Dermis microvascular lymphatic vessel endothelial cell (primary cell): ENCODE measurements at places on chromosomes 12 and 14. TPM values are rescaled to one million over a fixed set of nuclear protein-coding genes. Genes with fewer than 3 reads are reported as not detected.
A peak's percentile ranks its signal among the peaks of the same experiment; 100 is the strongest.

Gene CCDC38
- not detected in 2 replicates for total RNA-seq

Gene ABHD12B
- total RNA-seq, result not detected in 2 replicates

Gene ATG14
- total RNA-seq, result 10.9 and 13.3 TPM in 2 replicates

Gene NEUROD4
- total RNA-seq, result not detected in 2 replicates

Gene DCD
- total RNA-seq, result not detected in 2 replicates

Gene NTS
- total RNA-seq, result 0.26 and 0.89 TPM in 2 replicates

DNA sequence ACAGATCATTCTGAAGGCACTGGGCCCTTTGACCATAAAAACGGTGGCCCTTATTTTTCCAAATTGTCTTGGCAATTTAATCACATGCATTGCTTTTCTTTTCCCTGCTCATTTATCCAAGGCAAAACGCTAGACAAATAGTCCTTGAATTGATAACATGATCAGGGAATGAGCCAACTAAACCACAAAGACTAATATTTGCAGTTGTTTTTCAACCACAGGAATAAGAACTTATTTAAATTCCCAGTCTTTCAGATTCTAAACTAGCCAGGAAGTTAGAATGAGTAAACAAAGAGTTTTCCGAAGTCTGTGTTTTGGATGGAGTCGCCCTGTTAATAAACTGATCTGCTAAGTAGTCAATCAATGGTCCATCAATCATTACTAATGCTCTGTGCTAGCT is 14.9 kb downstream of the TBX5 start:
- no peak for DNase-seq

GRCh38 chr14:58794993-58795762 is 157.4 kb downstream of the DACT1 start:
- DNase-seq, result no peak

DNA sequence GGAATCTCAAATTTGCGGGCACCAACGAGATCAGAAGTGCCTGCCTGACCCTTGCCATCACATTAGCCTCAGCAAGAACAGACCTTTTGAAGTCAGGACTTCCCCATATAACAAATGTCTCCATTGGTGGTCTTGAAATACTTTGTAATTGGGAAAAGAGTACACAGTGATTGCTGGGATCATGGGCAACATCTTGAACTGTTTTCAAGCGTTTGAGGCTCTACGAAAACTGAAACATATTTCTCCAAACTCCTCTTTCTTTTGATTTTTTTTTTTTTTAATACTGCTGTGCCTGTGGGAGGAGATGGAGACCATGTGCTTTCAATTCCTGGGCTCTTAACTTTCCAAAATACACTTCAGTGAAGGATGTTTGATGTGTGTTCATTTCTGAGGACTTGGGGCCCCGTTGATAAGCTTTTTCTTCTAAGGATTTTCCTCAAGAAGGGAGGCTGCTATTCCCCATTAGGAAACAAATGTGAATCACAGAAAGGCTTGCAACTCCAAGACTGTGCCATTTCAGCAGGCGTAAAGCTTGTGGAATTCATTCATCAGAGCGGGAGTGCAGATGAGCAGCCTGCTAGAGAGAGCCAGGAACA is 94.5 kb downstream of the TMEM132C start:
- no peak for DNase-seq

GRCh38 chr14:99873653-99874052 is 80.4 kb downstream of the EML1 start:
- no peak for DNase-seq

DNA sequence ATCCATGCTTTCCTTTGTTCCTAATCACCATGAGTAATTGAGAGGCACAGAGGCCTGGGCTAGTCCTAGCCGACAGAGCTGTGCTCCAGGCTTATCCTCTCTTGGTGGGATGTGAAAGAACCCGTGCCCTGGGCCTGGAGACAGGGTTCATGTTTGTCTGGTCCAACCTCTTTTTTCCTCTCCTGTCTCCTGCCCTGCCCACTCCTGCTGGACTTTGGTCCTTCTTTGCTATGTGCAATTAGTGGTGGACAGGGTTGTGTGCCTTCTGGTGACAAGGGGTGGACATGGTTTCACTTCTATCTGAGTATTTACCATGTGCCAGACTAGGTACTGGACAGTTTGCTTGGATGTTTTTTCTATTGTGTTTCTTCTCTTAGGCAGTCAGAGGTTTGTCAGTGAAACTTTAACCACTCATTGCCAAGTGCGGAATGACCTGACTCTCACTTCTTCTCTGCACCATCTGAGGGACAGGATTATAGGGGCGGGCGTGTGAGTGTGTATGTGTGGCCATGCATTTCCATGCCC is 126.1 kb downstream of the SMOC1 start:
- no peak for DNase-seq

- DNase-seq, result no peak
Observed at GRCh38 chr12:8572507-8572906, 31.8 kb upstream of the CLEC4E start.

DNA sequence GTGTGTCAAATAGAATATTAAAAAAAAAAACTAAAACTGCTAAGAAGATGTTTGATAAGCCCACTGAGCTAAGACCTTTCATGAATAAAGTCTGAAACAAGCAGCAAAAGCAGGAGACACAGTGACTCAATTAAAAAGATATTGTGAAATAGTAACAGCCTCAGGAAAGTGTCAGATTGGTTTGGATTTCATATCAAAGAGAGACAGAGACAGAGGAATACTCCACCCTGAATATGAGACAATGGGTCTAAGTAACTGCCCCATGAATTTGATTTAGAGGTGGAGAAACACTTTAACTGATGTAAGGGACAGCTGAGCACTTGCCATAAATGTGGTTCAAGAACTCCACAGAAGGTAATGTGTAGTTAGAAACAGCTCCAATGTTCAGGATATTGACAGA is 277.9 kb upstream of the FOXG1 start:
- DNase-seq, result no peak

DNA sequence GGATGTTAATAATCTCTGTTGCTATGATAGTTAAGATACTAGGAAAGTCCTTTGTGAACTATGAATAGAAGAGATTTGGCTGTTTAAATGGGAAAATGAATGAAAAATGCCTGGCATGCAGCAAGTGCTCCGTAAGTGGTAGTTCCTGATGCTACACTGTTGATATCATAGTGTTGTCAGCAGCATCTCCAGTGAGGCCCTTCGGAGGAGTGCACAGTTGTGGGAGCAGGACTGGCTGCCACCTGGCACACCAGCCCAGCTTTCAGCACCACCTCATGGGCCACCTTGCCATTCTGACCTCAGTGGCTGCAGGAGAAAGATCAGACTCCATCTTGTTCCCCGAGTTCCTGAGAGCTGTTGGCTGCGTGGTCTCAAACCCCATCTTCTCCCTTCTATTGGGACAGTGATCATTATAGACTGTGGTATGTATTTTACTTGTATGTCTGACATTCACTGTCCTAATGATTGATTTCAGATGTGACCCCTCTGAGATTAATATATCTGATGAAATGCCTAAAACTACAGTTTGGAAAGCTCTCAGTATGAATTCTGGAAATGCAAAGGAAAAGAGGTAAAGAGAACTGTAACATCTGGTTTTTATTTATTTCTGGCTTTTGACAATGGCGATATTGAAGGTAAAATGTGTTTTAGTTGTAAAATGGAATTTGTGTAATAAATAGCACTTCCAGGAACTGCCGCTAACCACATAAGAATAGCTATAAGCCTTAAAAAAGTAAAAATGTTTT is 80.9 kb downstream of the SLC4A8 start:
- no peak for DNase-seq

DNA sequence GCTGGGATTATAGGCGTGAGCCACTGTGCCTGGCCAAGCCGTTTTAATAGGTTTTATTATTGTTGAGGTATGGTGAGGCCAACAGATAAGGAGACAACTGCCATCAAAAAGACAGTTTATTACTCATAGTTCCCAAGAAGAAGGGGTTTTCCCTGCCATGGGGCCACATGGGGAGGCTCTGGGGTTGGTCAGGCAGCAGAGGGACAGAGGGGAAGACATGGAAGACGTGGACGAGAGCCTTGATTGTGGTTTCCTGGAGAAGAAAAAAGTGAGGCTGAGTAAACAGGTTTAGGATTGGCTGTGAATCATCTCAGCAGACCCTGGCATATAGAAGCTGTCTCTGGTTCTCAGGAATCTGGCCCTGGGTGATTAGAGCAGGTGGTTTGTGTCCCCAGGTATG is 69.9 kb downstream of the FOXN4 start:
- no peak for DNase-seq

GRCh38 chr12:55797068-55797467 is 20.5 kb downstream of the SARNP start:
- peak; percentile 45 for DNase-seq

DNA sequence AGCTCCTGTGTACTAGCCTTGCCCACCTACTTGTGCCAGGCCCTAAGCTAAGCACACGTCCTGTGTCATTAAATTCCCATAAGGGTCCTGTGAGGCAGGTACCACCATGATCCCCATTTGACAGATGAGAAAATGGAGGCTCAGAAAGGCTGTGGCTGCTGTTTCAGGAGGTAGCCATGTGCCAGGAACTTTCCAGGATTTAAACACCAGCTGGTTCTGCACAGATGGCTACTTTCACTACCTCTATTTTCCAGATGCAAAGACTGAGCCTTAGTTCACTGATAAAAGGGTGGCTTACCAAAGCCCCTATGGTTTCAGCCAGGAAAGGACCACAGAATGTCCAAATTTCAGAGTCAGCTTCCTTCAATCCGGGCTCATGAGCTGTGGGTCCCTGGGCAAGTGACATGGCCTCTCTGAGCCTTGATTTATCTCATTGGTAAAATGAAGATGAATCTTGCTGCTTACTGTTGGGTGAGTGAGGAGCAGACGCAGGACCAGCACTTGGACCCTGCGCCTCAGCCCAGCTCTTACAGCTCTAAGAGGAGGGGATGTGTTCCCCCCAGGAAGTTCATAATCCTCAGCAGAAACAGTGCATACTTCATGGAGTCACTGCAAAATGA is 23.5 kb downstream of the CMKLR1 start:
- DNase-seq, result no peak

DNA sequence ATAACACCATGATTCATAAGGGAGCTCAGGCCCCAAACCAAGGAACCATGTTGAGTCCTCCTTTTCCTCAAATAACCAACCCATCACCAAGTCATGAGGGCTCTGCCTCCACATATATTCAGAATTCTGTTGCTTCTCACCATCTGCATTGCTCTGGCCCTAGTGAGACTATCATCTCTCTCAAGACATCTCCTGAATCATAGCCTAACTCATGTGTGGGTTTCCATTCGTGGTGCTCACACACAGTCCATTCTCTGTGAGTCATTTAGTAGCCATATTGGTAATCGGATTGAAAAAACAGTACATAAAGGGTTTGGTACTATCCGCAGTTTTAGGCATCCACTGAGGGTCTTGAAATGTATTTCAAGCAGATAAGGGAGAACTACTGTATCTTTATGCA is 5.1 kb upstream of the SLC38A2 start:
- no peak for DNase-seq

GRCh38 chr12:47214001-47214619 is 134.4 kb upstream of the AMIGO2 start:
- DNase-seq, result no peak
